Activated T-cell treated with anti-CD3 and anti-CD28 coated beads, Interleukin-2, amount 50 U/mL, for 72 hours (primary cell): ENCODE measurements at places on chromosomes 11 and 22.

DNA sequence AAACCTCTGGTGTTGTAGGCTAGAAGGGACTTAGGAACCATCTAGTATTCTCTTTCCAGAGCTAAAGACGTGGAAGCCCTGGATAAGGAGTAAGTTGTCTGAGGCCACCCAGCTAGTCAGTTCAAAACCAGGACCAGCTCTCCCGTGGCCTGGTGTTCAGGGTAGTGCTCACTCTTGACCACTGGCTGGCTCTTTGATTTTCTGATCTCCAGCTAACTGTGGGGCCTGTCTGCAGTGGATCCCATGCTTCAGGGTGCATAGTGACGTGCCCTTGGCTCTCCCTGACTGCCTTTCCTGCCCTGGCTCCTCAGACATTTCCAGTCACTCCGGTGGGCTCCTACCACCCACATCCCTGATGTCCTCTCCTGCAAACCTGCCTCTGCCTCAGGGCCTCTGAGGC lies 1.3 kb downstream of the CLMP start:
- DNase-seq: no peak

GRCh38 chr11:69489746-69490365 lies 8.4 kb downstream of the LINC01488 start:
- no peak for DNase-seq

- peak; percentile 50 for DNase-seq
Measured at GRCh38 chr22:36328635-36329253, 59.0 kb downstream of the MYH9 start.

DNA sequence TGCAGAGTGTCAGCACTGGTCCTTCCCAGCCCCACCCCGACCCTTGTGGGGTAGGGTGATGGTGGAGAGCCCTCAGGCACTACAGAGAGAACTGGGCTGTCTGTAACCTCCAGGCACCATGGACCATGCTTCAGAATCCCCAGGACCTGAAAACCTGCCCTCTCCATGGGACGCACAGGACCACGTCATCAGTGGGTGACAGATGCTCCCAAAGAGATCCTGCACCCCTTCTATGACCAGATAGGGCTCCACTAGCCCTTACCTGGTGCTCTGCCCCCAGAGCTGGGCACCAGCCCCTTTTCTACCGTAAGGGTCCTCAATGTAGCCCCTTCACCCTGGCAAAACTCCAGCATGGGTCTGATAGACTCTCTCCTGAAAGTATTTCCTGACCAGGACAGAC lies 165.9 kb upstream of the NECTIN1 start:
- no peak for DNase-seq

DNA sequence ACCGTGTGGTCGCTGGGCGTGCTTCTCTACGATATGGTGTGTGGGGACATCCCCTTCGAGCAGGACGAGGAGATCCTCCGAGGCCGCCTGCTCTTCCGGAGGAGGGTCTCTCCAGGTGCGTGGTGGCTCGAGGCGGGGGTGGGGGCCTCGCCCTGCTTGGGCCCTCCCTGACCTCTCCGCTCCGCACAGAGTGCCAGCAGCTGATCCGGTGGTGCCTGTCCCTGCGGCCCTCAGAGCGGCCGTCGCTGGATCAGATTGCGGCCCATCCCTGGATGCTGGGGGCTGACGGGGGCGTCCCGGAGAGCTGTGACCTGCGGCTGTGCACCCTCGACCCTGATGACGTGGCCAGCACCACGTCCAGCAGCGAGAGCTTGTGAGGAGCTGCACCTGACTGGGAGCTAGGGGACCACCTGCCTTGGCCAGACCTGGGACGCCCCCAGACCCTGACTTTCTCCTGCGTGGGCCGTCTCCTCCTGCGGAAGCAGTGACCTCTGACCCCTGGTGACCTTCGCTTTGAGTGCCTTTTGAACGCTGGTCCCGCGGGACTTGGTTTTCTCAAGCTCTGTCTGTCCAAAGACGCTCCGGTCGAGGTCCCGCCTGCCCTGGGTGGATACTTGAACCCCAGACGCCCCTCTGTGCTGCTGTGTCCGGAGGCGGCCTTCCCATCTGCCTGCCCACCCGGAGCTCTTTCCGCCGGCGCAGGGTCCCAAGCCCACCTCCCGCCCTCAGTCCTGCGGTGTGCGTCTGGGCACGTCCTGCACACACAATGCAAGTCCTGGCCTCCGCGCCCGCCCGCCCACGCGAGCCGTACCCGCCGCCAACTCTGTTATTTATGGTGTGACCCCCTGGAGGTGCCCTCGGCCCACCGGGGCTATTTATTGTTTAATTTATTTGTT lies 2.4 kb downstream of the PIM3 start:
- no peak for DNase-seq

GRCh38 chr11:24064309-24064903 lies 432.4 kb upstream of the LUZP2 start:
- DNase-seq: no peak

- DNase-seq: peak; percentile 33
Measured at GRCh38 chr22:44855855-44856254, 103.5 kb downstream of the ARHGAP8 start.

DNA sequence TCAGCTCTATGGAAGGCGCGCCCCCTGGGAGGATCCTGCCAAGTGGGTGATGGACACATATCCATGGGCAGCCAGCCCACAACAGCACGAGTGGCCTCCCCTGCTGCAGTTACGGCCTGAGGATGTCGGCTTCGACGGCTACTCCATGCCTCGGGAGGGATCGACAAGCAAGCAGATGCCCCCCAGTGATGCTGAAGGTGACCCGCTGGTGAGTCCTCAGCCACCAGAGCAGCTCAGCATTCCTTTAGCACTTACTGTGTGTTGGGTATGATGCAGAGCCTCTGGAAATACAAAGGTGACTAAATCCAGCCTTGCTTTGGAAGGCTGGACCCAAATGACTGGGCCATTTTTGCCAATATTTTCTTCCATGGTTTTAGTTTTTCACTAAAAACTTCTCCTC lies 45.7 kb downstream of the DBX1 start:
- DNase-seq: no peak

GRCh38 chr11:35549787-35550186 lies 24.4 kb upstream of the PAMR1 start:
- DNase-seq: no peak

- peak; percentile 82 for DNase-seq
Measured at GRCh38 chr11:1693327-1694063, 3.5 kb upstream of the KRTAP5-6 start.

GRCh38 chr11:83061883-83062282 lies 9.8 kb downstream of the RAB30 start:
- no peak for DNase-seq

GRCh38 chr22:37633625-37634416 lies 5.6 kb upstream of the SH3BP1 start:
- peak; percentile 78 for DNase-seq

DNA sequence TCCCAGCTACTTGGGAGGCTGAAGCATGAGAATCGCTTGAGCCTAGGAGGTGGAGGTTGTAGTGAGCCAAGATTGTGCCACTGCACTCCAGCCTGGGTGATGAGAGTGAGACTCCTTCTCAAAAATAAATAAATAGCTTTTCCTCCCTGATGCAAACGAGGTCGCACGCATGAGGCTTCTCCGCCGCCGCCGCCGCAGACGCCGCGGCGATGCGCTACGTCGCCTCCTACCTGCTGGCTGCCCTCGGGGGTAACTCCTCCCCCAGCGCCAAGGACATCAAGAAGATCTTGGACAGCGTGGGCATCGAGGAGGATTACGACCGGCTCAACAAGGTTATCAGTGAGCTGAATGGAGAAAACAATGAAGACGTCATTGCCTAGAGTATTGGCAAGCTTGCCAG lies 20.0 kb upstream of the RAB39A start:
- DNase-seq: no peak

DNA sequence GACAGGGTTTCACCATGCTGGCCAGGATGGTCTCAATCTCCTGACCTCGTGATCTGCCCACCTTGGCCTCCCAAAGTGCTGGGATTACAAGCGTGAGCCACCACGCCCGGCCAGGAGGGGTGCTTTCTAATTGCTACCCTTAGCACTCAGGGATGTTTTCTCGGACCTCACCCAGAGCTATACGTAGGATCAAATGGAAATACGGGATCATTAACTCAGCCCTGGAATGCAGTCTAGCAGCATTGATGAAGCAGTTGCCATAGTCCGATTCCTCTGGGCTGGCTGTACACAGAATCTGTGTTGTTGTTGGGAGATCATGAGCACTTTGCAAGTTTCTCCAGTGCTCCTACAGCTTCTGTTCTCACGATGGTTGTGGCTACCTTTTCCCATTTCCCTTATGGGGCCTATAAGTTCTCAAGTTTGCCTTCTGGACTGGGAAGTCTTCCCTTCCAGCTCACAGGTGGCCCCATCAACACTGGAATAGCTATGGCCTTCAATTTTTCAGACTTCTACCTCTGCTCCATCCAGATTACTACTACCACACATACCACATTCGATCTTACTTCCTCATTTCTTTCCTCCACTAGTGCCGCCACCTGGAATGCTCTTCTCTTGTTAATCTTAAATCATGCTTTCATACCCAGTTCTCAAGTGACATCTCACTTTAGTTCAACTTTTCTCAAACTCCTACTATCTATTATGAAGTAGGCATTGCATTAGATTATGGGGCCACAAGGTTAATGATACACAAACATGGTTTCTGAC lies 16.1 kb upstream of the PCF11 start:
- no peak for DNase-seq

DNA sequence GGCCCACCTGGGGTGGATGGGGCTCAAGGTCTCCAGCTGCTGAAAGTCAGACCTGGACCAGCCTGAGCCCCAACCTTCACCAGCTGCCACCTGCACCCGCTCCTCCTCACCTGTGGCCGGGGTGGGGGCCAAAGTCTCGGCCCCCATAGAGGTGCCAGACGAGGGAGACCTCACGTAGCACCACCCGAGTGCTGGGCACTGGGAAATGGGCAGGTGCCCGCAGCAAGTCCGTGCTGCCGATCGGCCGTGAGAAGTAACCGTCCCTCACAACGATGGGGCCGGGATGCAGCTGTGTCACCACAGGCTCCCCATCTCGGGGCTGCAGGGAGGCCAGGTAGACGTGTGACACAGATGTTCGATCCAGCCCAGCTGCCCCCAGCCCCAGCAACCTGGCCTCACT lies 16.2 kb downstream of the ATG2A start:
- DNase-seq: no peak

- DNase-seq: no peak
Measured at GRCh38 chr22:38219632-38220031, 17.8 kb downstream of the MAFF start.

DNA sequence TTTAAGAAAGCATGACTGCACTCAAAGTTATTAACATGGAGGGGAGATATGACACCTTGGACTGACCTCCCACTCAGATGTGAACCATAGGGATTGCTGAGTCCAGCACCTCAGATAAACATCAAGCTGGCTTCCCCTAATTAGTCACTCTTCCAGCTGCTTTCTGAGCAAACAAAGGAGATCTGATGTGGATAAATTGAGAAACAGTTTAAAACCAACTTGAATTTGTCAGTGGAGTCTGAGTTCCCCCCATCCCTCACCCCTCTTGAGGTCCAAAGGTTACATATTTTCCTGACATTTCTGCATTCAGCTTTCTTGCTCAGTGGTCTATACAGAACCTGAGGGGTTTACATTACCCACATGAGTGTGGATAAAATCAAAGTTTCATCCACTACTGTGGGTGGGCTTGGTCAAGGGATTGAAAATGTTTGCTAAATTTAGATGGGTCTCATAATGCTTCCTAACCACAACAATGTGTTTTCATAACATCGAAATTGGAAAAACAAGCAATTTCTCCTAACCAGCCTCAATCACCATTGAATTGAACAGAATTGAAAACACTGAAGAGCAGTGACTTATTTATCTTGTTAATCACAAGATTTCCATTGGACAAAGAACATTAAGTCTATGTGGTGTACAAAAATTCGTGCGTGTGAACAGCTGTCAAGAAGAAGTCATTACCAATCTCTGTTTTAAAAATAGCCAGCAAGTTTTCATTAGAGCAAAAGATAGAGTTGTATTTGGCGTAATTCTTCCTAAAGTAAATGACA lies 292.3 kb downstream of the METTL15 start:
- no peak for DNase-seq

DNA sequence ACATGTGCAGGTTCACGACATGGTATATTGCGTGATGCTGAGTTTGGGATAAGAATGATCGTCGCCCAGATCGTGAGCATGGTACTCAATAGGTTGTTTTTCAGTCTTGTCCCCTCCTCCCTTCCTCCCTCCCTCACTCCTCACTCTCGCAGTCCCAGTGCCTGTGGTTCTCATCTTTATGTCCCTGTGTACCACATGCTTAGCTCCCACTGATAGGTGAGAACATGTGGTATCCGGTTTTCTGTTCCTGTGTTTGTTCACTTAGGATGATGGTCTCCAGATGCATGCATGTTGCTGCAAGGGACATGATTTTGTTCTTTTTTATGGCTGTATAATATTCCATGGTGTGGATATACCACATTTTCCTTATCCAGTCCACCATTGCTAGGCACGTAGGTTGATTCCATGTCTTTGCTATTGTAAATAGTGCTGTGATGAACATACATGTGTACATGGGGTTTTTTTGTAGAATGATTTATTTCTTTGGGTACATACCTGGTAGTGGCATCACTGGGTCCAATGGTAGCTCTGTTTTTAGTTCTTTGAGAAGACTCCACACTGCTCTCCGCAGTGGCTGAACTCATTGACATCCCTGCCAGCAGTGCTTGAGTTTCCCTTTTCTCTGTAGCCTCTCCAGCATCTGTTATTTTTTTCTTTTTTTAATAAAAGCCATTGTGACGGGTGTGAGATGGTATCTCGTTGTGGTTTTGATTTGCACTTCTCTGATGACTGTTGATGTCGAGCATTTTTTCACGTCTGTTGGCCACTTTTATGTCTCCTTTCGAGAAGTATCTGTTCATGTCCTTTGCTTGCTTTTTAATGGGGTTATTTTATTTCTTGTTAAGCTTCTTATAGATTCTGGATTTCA lies 16.4 kb downstream of the ZBED4 start:
- no peak for DNase-seq

DNA sequence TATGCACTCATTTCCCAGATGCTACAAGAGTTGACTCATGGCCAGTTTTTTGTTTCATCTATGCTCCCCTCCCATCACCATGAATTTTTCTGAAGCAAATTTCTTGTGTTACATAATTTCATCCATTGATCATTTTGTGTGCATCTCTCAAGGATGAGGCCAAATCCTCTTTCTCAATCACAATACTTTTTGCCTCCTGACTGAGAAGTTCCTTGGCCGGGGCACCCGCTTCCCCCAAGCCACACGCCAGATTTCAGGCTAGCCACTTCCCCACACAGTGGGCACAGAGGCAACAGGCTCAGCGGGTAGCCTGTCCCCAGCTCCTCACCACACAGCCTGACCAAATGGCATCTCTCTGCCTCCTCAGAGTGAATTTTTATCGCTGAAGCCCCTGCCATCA lies 9.8 kb upstream of the DSCAML1 start:
- DNase-seq: no peak

DNA sequence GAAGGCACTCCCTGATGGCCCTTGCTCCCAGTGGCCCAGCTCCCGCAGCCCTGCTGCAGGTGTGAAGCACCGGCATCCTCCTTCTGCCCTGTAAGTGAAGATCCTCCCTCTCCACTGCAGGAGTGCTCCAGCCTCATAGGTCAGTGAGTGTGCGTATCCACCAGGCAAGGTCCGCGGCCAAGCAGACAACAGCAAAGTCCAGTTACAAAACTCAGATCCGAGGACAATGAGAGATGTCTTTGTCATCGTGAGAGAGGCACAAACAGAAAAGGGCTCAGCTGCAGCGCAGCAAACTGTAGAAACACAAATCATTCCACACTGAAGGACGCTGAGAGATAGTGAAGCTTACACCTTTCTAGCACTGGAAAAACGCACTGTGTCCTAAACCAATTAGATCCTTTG lies 46.1 kb downstream of the MYH9 start:
- no peak for DNase-seq
